ENCODE measurements at places on chromosomes 1 and 21. TPM values are rescaled to one million over a fixed set of nuclear protein-coding genes. Genes with fewer than 3 reads are reported as not detected.
A peak's percentile ranks its signal among the peaks of the same experiment; 100 is the strongest.

The TDRD10 gene
- 2.6 TPM for total RNA-seq

The ERMAP gene
- 8.8 TPM for total RNA-seq

The KRTAP10-1 gene
- total RNA-seq: not detected

The ZNF326 gene
- 24.1 TPM for total RNA-seq

The HRNR gene
- total RNA-seq: not detected

The TBX19 gene
- total RNA-seq: 0.78 TPM

GRCh38 chr1:216290074-216290473 lies 133.2 kb downstream of the USH2A start:
- no peak overlapping the region for H3K27ac ChIP-seq
- H3K36me3 ChIP-seq: no peaks in the 10 kb centered on the region
- DNase-seq: no peak

DNA sequence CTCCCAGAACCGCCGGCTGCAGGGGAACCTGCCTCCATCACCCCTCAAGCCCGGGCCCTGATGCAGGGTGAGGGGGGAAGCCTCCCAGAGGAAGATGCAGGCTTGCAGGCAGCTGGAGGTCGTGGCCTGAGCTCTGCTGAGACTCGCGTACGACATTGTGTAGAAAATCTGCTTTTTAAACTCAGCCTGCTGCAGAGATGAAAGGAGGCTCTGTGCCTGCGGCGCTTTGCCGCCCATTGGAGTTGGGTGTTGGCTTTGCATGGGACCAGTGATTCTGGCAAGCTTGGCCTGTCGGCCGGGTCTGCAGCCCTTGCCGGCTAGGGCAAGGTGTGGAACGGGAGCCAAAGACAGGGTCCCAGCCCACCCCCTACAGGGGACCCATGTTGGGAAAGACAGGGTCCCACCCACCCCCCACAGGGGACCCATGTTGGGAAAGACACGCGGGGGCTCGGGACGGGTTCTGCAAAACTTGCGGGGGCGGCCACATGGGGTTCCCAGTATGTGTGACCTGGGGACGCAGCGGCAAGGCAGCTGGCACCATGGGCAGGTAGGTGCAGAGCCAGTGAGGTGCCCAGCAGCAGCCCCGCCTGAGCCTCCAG lies 55.6 kb downstream of the SLX9 start:
- no peak overlapping the region for H3K4me3 ChIP-seq
- no peak overlapping the region for H3K27ac ChIP-seq
- no peaks in the 10 kb centered on the region for H3K27me3 ChIP-seq
- no peaks in the 10 kb centered on the region for H3K4me1 ChIP-seq
- H3K36me3 ChIP-seq: no peaks in the 10 kb centered on the region

GRCh38 chr1:234518876-234519275 lies 39.9 kb upstream of the TARBP1 start:
- no peak overlapping the region for H3K4me3 ChIP-seq
- H3K4me1 ChIP-seq: peaks cover 30% of the 10 kb centered on the region
- no peaks in the 10 kb centered on the region for H3K36me3 ChIP-seq
- no peak for DNase-seq
- no peaks in the 10 kb centered on the region for H3K27me3 ChIP-seq

DNA sequence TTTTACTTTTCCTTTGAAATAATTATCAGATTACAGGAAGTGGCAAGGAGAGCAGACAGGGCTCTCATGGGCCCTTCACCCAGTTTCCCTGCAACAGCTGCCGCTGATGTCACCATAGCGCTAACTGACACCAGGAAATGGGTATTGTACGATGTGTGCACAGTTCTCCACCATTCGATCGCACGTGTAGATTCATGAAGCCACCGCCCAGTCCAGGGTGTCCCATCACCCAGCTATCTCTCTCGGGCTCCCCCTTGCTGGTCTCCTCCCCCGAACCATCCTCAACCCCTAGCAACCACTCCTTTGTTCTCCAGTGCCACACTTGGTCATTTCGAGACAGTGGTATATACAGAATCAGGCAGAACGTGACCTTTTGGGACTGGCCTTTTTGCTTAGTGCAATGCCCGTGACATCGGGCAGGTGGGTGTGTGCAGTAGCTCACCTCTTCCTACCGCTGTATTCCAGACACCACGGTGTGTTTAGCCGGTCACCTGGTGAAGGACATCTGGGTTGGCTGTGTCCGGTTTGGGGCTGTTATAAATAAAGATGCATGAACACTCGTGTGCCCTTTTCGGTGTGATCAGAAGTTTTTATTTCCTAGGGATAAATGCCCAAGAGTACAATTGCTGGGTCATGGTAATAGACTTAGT lies 118.4 kb downstream of the CRYAA start:
- no peak overlapping the region for H3K4me3 ChIP-seq
- no peak for DNase-seq

DNA sequence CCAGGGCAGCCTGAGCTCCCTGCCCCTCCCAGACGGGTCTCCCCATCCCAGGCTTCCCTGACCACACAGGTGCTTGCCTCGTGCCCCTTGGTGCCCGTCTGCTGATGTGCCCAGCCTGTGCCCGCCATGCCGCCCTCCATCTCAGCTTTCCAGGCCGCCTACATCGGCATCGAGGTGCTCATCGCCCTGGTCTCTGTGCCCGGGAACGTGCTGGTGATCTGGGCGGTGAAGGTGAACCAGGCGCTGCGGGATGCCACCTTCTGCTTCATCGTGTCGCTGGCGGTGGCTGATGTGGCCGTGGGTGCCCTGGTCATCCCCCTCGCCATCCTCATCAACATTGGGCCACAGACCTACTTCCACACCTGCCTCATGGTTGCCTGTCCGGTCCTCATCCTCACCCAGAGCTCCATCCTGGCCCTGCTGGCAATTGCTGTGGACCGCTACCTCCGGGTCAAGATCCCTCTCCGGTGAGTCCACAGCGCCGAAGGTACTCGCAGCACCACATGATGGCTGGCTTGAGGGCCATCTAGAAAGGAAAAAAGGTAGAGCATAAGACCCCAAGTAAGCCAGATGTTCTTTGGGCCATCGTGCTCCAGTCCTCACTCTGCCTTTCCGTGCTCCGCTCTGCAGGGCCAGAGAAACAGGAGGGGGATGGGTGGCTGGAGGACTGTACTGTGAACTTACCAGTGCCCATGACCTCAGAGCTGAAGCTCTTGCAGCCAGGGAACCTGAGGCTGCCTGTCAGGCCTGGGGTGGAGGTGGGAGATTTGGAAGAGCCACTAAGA lies 1.4 kb downstream of the ADORA1 start:
- H3K4me1 ChIP-seq: peaks cover 71% of the 10 kb centered on the region
- peak overlapping the region; percentile 86 for H3K27ac ChIP-seq
- H3K4me3 ChIP-seq: no peak overlapping the region
- H3K36me3 ChIP-seq: no peaks in the 10 kb centered on the region
- no peak for DNase-seq
- no peaks in the 10 kb centered on the region for H3K27me3 ChIP-seq

DNA sequence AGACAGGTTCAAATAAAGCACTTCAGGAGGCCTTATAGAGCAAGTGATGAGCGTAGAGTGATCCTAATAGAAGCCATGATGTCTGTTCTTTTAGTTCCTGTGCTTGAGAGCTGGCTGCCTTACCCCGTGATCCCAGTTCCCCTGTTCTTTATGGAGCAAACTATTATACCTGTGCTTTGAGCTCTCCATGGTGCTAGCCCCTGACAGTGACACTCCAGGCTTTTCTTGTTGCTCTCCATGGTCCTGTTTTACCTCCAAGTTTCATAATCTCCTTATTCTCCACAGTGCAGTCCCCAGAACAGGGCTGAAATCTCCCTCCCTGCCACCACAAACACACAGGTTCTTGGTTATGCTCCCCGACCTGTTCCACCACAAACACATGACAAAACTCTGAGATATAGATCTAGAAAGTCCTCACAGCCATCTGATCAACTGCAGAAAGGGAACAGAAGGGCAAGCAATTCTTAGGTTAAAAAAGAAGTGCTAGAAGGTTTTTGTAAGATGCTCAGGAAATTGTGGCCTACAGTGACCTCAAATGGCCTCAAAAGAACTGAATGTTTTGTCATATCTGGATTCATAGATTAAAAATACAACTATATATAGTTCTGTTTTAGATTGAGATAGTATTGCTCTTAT lies 6.0 kb downstream of the CADM3 start:
- peaks cover 4% of the 10 kb centered on the region for H3K4me1 ChIP-seq
- H3K4me3 ChIP-seq: no peak overlapping the region
- H3K27ac ChIP-seq: no peak overlapping the region
- DNase-seq: peak; percentile 63
- H3K27me3 ChIP-seq: peaks cover 4% of the 10 kb centered on the region

DNA sequence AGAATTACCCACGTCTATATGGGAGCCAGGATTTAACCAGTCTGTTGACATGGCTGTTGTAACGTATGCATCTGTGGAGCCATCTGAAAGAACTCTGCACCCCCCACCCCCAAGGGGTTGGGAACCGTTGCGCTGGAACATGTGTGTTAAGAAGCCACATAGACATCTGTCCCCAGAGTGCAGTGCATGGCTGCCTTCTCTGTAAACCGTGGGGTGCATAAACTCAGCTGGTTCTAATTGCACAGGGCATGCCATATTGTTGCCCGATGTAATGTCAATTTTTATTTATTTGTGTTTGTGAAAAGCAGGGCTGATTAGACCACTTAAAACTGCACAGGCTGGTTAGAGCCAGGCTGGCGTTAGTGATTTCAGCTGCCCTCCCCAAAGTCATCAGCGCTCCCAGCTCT lies 70.1 kb upstream of the ROR1 start:
- H3K4me3 ChIP-seq: no peak overlapping the region
- H3K4me1 ChIP-seq: peaks cover 93% of the 10 kb centered on the region
- H3K36me3 ChIP-seq: no peaks in the 10 kb centered on the region
- H3K27ac ChIP-seq: peak overlapping the region; percentile 83
- no peak for DNase-seq

DNA sequence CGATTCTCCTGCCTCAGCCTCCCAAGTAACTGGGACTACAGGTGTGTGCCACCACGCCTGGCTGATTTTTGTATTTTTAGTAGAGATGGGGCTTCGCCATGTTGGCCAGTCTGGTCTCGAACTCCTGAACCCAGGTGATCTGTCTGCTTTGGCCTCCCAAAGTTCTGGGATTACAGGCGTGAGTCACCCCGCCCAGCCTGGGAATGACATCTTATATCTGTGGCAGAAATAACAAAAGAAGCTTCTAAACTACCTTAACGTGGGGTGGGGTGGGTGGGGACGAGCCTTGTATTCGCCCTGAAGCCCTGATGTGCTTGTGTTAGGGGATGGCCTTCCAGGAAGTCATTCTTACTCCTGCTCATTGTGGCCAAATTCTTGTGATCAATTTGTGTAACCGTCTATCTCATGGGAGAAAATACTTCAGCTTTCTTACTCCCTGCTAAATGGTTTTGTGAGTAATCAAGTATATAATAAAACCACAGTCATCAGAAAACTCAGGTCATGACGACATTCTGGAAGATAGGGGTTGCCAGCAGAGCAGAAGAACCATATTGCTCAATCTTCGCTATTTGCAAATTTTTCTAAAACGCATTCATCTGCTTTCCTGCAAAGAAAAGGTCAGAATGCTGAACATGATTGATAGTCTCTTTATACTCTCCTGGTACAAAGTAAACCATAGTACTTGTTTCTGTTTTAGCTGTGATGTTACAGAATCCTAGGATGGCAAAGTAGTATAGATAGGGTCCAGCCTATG lies 63.2 kb downstream of the DIRAS3 start:
- no peak overlapping the region for H3K27ac ChIP-seq
- no peak overlapping the region for H3K4me3 ChIP-seq
- peak; percentile 5 for DNase-seq
- no peaks in the 10 kb centered on the region for H3K27me3 ChIP-seq
- H3K36me3 ChIP-seq: no peaks in the 10 kb centered on the region

GRCh38 chr1:109184687-109185086 lies 29.0 kb upstream of the SARS1 start:
- H3K36me3 ChIP-seq: no peaks in the 10 kb centered on the region
- H3K27me3 ChIP-seq: no peaks in the 10 kb centered on the region
- peak overlapping the region; percentile 59 for H3K27ac ChIP-seq
- no peak for DNase-seq

GRCh38 chr1:8249838-8250237 lies 68.1 kb upstream of the SLC45A1 start:
- H3K4me3 ChIP-seq: no peak overlapping the region
- no peaks in the 10 kb centered on the region for H3K27me3 ChIP-seq
- no peak overlapping the region for H3K27ac ChIP-seq
- no peaks in the 10 kb centered on the region for H3K4me1 ChIP-seq
- DNase-seq: no peak

Data from body of pancreas (tissue), 4 donors.